GOT3 (cell line): ENCODE measurements at places on chromosomes 2 and 18.

DNA sequence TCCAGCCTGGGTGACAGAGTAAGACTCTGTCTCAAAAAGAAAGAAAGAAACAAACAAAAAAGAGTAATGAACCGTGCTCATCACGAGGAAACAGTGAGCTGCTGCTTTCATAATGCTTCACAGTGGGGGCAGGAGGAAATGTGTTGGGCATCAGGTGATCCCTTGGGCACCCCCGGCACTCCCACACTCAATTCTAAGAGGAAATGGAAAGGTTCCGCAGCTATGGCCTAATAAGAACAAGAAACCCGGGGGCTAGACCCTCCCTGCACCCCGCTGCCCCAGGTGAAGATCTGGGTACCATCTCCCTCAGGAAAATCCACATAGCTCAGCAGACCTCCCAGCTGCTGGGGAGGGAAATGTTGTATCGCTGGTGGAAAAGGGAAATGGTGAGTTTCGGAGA lies 118.9 kb downstream of the LPIN1 start:
- no peak for DNase-seq

- DNase-seq: no peak
Measured at GRCh38 chr18:74597034-74597661, 522 bp upstream of the ZNF407 start.

DNA sequence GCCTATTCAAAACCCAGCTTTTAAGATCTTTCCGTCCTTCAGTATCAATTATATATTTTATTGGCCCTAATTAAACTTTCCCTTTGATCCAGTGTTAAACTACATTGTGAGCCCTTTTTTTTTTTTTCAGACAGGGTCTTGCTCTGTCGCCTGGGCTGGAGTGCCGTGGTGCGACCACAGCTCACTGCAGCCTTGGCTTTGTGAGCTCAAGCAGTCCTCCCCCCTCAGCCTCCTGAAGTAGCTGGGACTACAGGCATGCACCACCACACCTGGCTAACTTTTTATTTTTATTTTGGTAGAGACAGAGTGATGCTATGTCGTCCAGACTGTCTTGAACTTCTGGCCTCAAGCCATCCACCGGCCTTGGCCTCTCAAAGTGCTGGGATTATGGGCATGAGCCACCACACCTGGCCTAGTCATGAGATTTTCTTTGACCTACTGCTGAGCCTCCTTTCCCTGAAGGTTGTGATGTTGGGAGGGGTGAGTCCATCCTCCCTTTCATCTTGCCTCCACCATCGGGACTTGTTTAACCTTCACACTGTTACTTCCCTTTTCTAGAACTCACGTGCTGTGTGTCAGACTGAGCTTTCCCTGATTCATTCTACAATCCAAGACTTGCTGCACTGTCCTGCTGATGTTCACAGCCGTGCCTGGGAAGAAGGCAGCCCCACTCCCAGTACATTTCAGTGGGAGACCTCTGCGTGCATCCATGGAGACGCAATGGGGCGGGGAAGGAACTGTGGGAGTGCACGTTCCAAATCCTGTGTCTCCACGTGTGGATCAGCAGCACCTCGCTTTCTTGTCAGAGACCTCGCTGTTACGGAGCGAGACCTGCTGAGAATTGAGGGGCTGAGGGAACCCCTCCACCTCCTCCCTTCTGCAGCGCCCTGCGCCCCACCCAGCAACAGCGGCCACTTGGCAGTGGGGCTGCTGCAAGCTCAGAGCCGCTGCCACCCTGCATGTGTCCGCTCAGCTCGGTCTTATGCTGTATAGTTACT lies 10.8 kb downstream of the OXER1 start:
- no peak for DNase-seq

- DNase-seq: no peak
Measured at GRCh38 chr2:234258562-234259141, 208.2 kb downstream of the SPP2 start.

GRCh38 chr18:32093102-32093511 lies 1.4 kb downstream of the RNF138 start:
- DNase-seq: no peak

DNA sequence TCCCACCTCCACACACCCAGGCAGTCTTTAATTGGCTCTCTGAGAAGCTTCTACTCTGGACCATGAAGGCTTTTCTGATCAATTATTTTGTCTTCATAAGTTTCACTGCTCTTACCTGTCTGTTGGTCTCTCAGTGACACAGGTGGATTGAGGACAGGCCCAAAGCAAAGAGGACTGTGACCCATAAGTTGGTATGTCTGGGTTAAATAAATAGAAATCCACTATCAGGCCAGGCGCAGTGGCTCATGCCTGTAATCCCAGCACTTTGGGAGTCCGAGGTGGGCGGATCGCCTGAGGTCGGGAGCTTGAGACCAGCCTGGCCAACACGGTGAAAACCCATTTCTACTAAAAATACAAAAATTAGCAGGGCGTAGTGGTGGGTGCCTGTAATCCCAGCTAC lies 2.7 kb upstream of the SLC16A14 start:
- DNase-seq: no peak

GRCh38 chr2:222203041-222203440 lies 95.8 kb downstream of the PAX3 start:
- no peak for DNase-seq

DNA sequence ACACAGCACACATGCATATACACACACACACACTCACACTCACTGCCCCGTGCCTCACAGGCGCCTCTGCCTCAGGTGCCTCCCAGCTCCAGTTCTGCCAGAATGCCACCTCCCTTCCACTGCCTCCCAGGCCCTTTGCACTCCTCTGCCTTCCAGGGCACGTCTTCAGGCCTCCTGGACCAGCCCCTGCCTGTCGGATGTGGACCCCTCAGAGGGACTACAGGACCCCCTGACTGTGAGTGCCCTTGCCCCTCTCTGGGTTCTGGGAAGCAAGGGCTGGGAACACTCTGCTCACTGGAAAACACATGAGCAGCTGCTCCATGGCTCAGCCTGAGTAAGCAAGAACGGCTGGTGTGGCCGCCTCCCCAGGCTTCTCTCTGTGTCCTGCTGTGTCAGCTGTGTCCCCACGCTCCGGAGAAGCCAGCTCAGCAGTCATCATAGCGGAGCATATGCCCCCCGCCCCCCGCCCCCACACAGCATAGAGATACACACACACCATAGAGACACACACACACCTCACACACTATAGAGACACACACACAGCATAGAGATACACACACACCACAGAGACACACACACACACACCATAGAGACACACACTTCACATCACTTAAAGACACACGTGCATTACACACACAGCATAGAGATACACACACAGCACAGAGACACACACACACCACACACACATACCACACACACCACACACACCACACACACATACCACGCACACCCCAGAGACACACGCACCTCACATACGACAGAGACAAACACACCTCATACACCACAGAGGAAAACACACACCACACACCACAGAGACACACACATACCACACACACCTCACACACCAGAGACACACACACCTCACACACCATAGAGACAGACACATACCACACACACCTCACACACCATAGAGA lies 271.3 kb downstream of the CYRIA start:
- no peak for DNase-seq

- no peak for DNase-seq
Measured at GRCh38 chr18:61957801-61958516, 65.2 kb upstream of the RNF152 start.

- no peak for DNase-seq
Measured at GRCh38 chr18:3012136-3013023, 564 bp downstream of the LPIN2 start.

GRCh38 chr2:67050622-67051021 lies 346.5 kb upstream of the ETAA1 start:
- no peak for DNase-seq

GRCh38 chr2:226076529-226076928 lies 677.0 kb downstream of the NYAP2 start:
- DNase-seq: no peak

DNA sequence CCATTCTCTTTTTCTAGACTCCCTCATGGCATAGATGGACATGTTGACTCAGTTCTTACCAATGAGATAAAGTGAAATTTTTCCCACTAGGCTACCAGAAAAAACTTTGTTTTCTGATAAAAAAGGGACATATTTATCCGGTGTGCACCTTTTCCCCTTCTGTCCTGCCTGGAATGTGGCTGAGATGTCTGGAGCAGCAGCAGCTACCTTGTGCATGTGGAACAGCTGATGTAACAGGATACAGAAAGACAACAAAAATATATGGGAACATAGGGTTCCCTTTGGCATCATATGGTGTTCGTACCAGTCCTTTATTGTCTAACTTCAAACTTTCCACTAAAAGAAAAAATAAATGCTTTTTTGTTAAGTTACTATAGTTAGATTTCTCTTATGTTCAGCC lies 460.2 kb upstream of the HS6ST1 start:
- no peak for DNase-seq
